Fibroblast of skin of abdomen (primary cell): ENCODE measurements at places on chromosomes 5 and 9.

GRCh38 chr5:1009359-1010180 is 968 bp downstream of the NKD2 start:
- DNase-seq: no peak

DNA sequence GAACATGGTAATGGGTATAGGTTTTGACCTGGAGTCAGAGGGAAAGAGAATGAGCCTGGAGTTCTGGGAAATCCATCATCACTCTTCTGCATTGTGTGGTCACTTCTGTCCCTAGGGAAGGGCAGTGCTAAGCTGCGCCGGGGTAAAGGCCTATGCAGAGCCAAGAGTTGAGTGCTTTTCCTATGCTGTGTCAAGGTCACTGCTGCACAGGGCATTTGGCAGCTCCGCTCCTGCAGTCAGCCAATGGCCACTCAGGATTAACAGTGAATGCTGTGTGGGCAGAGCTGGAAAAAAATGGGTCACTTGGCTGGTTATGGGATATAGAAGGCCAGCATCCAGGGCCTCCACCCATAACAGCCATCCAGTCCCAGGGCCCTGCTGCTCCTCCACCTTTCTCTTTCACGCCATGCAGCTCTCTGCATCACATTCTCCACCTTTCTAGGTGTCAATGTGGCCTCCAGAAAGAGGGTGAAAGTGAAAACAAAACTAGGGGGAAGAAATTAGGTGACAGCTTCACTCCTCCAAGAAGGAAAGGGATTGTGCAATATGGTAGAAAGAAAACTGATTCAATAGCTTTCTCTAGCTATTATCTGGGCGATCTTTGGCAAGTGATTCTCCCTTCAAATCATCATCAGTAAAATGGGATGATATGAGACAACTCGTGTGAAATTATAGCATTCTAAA is 279.3 kb upstream of the ANKRD55 start:
- DNase-seq: no peak

- DNase-seq: no peak
Observed at GRCh38 chr5:157029457-157029856, 29.5 kb downstream of the HAVCR1 start.

DNA sequence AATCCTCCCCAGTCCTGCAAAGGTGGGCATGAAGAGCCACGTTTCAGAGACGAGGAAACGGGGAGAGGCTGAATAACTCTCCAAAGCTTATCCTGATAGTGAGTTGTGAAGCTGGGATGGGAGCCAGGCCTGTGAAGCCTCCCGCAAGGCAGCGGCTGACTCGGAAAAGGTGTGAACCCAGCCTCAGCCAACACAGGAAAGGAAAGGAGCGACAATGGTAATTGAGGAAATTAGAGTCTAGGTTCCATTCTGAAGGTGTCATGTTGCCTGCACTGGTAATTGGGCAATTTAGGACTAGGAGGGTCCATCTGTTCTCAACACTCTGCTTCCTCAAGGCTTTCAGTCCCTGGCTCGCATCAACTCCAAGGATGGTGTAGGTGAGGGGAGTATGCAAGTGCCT is 83.4 kb downstream of the LIFR start:
- DNase-seq: no peak

DNA sequence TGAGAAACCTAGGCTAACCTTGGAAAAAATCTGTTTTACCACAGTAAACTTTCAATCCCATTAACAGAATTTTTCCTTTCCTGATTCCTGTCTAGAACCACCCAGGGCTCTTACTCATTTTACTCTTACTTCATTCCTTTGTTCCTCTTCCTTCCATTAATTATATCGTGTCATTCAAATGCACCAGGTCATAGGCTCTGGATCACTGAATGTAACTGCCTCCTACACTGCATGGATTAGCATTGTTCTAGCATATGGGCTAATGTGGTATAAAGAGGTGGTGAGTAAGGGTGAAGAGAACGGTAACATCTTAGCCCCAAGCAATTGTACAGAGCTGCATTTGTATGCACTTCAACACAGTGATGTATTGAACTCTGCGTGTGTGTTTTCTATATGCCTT is 49.5 kb upstream of the SPINK5 start:
- no peak for DNase-seq
